Fibroblast of skin of back (primary cell): ENCODE measurements at places on chromosomes 5 and 9.

DNA sequence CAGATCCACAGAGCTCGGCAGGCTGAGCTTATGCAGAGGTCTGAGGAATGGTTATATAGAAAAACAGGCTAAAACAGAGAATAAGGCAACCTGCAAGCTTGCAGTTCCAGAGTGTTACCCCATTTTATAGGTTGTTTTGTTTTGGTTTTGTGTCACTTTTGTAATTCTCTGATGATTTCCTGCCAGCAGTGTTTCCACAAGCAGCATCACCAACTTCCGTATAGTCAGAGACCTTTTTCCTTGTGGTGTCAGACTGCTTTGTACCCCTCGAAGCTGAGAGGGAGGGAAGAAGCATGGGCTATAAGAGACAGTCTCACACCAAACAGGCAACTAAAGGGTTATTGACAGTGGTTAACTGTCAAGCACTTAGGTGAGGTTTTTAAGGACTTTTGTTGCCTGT is 61.8 kb downstream of the TLE4 start:
- DNase-seq = no peak

DNA sequence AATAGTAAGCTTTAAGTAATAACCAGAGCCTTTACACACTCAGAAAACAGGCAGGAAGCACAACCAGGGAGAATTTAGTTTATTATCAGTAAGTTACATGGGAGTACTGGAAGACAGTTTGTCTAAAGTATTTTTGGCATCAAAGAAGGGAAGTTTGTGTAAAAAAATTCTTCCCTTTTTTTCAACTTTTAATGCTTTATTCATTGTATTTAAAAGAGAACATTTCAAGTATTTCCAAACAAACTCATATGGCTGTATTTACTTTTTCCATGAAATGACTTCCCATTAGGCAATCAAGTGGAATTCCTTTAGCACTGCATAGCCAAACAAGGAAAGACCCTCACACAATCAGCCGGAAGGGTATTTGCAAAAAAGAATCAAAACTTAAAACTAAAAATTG is 26.7 kb downstream of the RNF145 start:
- peak; percentile 47 for DNase-seq

DNA sequence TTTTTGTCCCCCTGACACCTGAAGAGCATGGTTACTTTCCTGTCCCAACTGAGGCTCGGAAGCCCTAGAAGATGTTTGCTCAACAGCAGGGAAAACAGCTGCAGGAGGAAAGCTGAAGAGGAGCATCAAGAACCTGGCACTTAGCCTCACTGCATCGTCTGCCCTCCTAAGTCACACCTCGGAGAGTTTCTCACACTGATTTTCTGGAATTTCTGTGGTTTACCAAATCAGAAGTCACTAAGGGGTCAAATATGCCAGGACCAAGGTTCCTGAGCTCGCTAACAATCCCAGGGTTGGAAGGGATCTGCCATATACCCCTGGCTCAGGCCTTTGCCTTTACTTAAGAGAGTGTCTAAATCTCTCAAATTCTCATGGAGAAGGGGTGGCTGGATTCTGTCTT is 5.3 kb downstream of the IL12B start:
- no peak for DNase-seq

DNA sequence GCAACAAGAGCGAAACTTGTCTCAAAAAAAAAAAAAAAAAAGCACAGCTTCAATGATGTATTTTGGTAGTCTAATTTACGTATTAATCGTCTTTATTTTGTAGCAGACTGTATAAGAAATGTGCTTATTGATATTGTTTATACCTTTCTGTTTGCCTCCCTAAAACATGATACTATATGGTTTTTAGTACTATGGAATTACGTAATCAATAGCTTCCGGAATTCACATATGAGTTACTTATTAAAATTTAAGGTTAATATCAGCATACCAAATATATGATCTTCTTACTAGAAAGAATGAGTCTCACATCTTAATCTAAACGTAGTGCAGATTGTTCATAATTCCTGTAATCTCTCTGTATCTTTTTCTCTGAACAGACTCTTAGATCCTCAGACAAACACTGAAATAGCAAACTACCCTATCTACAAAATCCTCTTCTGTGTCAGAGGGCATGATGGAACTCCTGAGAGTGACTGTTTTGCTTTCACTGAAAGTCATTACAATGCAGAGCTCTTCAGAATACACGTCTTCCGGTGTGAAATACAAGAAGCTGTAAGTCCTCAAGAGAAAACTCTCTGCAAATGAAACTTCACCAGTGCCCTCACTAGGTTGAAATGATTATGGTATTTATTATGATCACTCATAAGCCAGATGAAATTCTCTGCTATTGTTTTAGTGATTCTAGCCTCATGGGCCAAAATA is 44.4 kb upstream of the GPR21 start:
- DNase-seq = no peak

- DNase-seq = no peak
Measured at GRCh38 chr9:116483622-116484491, 203.2 kb upstream of the TRIM32 start.

DNA sequence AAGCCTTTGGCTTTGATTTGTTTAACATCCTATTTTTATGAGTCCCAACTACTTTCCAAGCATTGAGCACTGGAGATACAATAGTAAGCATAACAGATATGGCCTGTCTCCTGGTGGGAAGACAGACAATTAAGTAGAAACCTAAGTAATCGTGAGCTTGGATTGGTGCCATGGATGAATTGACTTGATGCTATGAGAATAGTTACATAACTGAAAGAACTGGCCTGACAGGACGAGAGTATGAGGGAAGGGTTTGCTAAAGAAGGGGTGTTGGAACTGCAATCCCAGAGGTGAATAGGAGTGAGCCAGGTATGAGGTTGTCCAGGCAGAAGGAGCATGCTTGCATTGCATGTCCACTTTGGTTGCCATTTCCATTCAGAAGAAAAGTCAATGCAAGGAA is 52.4 kb downstream of the GPR21 start:
- DNase-seq = no peak

DNA sequence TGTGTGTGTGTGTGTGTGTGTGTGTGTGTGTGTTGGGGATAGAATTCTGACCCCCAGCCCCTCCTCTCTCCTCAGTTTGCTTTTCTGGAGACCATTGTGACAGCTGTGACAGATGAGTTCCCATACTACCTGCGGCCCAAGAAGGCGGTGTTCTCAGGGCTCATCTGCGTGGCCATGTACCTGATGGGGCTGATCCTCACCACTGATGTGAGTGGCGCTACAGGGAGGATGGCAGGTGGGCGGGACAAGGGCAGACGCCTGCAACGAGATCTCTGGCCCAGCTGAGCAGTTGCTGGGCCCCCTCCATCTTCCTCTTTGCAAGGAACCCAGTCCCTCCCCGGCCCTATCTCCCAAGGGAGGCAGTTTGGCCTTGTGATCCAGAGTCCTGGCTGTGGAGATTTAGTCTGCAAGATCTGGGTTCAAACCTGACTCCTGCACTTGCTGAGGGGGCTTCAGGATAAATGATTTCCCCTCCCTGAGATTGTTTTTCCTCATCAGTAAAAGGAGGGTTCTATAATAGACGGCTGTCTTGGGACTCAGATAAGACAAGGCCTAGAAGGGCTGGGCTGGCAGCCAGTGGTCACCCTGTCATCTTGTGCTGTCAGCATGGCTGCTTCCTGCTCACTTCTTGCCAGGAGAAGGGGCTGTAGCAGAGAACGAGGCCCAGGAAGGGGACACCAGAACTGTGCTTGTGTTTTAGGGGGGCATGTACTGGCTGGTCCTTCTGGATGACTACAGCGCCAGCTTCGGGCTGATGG is 14.1 kb downstream of the SLC6A7 start:
- DNase-seq = no peak

DNA sequence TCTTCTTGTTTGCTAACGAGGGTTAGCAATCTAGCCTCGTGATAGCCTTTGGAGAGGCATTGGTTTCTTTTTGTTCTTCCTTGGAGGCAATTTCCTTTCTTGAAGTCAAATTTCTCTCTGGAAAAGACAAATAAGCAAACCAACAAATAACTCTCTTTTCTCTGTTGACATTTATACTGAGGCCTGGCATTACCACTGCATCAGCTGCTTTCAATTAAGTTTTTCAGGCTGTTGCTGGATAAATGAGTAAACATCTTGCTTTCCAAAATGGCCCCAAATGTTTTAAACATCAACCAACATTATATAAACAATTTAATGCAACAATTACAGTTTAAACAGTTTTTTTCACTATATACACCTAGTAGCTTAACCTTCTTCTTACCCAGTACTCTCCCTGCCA is 264.4 kb downstream of the HTR1A start:
- no peak for DNase-seq

GRCh38 chr5:148259288-148259687 is 9.3 kb upstream of the SPINK13 start:
- no peak for DNase-seq

DNA sequence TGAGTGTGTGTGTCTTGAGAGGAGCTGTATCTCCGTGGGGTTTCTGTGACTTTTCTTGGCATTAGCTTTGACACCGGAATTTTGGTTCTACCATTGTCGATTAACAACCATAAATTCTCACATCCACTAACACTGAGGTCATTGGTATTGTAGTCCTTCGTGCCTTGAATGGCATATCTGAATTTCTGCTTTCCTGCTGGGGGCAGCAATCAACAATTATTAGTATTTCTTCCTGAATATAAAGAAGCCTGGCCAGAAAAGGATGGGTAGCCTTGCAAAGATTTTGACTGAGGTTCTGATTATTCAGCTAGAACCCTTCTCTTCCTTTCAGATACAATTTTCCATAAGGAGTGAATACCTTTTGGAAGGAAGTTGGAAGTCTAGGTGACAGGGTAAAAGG is 33.5 kb upstream of the SHOC1 start:
- no peak for DNase-seq

GRCh38 chr5:65790371-65791163 is 68.6 kb downstream of the NLN start:
- no peak for DNase-seq

DNA sequence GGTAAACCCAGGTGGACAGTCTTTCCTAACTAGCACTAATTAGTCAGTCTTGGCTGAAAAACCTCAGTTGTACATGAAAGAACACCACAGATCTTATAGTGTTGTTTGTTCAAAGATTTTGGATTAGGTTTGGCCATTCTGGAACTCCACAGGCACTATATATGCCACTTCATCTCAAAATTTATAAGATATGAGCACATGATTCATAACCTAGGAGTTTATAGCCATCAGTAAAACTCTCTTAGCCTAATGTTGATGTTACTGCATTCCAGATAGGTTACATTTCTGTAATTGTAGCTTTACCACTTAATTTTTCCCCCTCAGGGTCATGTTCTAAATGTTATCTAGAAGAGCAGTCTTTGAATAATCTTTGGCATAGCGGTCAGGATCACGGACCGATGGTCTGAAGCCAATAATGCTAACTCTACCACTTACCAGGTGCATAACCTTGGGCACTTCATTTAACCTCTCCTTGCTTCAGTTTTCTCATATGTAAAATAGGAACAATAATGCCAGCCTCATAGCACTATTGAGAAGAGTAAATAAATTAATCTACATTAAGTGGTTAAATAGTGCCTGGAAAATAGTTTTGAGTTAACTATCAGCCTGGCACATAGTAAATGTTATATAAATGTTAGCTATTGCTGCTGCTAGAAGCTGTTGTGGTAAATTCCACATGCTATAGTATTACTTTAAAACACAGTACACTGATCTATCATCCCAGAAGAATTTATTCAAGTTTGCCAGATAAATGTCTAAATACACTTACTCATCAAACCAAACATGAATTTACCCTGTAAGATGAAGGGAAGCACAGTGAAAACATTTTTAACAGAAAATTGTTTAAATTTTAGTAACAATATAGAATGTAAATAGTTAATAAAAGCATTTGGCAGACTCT is 743.9 kb downstream of the NR2F1-AS1 start:
- peak; percentile 77 for DNase-seq

DNA sequence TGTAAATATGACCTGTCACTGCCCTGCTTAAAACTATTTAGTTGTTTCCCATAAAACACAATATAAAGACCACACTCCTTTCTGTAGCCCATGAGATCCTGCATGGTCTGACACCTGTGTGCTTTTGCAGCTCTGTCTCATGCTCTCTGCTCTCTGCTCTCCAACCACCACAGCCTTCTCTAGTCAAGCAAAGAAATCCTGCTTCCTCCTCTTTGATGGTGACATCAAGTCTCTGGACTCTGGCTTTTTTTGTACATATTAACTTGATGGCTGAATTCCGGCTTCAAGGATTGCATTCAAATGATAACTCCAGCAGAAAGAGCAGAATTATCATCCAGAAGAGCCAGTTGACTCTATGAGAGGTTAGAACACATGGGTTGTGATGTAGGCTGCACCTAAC is 58.2 kb downstream of the CHSY3 start:
- DNase-seq = no peak

DNA sequence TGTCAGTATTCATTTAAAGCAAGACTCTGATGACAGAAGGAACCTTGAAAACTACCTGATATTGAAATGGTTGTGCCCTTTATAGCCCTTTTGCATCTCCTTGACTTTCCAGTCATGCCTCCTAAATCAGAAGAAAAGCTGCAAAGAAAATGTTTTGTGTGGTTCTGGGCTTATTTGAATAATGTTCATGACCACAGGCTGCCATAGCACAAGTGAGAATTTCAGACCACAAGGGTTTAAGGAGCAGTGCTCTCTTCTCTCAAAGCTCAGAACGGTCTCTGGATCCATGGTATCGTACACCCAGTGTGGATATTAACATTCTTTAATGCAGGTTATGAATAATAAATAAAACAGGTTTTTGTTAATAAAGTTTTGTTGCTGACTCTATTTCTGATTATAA is 54.2 kb downstream of the GPR107 start:
- DNase-seq = no peak

- no peak for DNase-seq
Measured at GRCh38 chr5:80146046-80146445, 109.8 kb downstream of the SERINC5 start.

DNA sequence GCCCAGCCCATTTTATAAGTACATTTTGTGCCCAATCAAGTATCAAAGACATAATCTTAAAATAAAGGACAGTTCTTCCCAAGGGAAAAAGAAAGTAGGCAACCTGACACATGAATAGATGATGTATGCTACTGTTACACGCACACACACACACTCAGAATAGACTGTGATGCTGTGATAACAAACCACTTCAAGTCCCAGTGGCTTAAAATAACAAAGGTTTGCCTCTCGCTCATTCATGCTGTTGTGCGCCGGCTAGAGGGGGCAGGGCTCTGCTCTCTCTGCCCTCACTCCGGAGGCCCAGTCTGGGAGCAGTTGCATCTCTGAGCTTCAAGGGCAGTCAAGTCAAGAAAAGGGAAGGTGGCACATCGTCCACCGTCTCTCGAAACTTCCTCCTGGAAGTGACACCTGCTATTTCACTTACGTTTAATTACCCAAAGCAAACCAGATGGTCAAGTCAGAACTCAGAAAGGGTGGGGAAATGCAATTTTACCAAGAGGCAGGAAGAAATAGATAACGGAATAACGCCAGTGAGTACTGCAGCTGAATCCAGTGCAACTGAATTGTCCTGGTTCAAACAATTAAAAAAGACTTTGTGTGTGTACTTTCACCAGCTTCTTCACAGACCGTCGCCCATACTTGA is 43.3 kb downstream of the ANKRD33B start:
- DNase-seq = peak; percentile 72
